ENCODE measurements at places on chromosomes 13 and 19. TPM values are rescaled to one million over a fixed set of nuclear protein-coding genes. Genes with fewer than 3 reads are reported as not detected.

Gene GRIN2D
- 0.35 TPM for total RNA-seq

GRCh38 chr19:33418461-33418860, 45.0 kb downstream of the CEBPG start:
- DNase-seq: no peak

Gene ADGRE3
- not detected for total RNA-seq

DNA sequence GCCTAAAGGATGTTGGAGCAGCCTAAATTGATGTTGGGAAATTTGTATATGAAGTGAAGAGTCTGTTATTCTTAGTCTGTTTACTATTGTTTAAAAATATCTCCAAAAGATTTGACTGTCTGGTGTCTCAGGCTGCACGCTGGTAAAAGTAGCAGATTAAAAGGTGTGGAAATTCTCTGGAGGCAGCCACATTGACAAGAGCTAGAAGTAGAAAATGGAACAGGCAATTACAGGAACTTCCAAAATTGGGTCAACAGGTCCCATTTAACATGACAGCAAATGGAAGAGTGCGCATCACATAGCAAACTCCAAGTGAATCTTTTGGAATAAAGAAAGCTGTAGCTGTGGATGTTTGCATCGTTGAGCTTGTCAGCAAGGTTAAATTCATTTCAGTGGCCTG, 138.3 kb downstream of the MTUS2 start:
- no peak for DNase-seq

DNA sequence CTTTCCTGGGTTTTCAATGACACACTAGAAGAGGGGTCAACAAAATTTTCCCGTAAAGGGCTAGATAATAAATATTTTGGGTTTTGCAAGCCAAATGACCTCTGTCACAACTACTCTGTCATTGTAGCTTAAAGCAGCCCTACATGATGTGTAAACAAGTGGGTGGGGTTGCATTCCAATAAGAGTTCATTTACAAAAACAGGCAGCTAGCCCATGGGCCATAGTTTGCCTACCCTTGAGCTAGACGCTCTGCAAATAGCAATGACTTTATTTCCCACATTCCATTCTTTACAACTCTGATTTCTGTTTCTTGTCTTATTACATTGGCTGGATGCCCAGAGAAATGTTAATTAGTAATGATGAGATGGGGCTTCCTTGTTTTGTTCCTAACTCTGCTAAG, 76.0 kb downstream of the ZNF557 start:
- no peak for DNase-seq

Gene ZNF160
- 20.3 TPM for total RNA-seq

- no peak for DNase-seq
Observed at GRCh38 chr19:1350867-1351266, 32.8 kb upstream of the NDUFS7 start.

Gene IL11
- 4.2 TPM for total RNA-seq

Gene IRGC
- not detected for total RNA-seq
